ENCODE measurements at places on chromosomes 7 and 10.

DNA sequence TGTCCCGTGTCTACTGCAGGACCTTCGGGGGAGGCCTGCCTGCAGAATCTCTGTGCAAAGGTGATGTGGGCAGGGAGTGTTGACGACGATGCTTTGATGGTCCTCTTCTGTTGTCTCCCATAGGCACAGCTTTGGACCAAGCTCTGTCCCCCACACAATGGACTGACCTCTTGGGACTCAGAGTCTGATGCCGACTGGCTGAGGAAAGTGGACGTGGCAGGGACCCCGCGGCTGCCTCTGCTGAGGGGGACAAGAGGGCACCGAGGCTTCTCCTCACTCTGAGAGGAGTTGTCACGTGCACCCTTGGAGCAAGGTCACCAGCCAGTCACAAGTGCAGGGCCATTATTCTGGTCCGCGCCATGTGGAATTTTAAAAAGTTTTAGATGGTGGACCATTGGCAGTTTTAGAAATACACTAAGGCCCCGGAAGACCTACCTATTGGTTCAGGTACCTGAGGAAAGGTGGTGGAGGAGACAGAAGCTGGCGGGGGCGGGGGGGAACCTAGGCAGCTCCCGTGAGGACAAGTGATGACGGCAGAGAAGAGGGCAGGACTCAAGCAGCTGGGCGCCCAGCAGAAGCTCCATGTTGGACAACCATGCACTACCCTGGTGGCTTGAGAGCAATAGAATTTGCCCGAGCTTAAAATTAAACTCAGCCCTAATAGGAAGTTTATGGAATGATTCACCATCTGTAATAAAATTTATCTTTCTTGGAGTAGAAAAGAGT, 331.4 kb downstream of the PTPRN2 start:
- DNase-seq, result no peak

GRCh38 chr10:93482145-93482834, at the start of gene MYOF:
MYOF (minus strand) TSS chr10:93482334; CDS start chr10:93482194, 140 bp downstream.
- DNase-seq, result no peak

- DNase-seq, result no peak
Observed at GRCh38 chr7:43463401-43463980, 119.4 kb upstream of the STK17A start.

- no peak for DNase-seq
Observed at GRCh38 chr7:80611353-80611752, 27.1 kb upstream of the CD36 start.

DNA sequence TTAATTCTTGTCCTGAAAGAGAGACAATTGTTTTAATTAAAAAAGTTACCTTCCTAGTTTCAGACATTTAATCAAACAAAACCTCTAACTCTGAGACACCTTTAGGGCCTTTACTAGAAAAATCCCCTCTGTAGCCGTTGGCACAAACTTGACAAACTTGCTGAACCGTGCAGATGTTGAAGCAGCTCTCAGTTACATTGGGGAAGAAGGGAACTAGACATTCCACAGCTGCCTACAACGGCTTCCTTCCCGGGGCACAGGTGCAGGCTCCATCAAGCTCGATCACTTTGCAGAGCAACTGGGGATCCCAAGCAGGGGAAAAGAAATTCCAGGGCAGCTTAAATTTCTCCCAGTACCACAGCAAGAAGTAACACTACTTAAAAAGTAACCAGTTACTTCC, 141.3 kb downstream of the SKAP2 start:
- DNase-seq, result no peak

DNA sequence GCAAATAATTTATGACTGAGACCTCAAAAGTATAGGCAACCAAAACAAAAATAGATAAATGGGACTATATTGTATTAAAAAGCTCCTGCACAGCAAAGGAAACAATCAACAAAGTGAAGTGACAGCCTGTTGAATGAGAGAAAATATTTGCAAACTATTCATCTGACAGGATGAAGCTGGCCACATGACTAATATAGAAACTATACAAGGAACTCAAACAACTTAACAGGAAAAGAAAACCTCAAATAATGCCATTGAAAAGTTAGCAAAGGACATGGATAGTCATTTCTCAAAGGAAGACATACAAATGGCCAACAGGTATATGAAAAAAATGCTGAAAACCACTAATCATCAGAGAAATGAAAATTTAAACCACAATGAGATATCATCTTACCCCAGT, 245.1 kb downstream of the STK31 start:
- no peak for DNase-seq

DNA sequence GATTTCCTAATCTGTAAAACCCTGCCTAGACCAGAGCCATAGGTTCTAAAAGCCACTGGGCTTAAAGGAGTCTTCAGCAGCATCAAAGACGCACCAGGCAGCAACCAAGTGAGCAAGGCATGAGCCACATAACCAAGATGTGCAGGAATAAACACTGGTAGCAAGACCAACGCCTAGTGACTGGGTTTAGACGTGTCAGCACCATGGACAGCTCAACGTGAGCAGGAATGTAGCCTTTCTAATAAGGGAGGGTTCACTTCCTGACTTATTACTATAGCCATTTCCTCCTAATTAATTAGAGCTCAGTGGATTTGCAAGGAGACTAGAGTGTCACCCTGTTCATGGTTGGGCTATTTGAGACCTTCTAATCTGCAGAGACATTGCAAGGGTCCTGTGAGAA, 223.7 kb downstream of the LHFPL3 start:
- DNase-seq, result no peak

DNA sequence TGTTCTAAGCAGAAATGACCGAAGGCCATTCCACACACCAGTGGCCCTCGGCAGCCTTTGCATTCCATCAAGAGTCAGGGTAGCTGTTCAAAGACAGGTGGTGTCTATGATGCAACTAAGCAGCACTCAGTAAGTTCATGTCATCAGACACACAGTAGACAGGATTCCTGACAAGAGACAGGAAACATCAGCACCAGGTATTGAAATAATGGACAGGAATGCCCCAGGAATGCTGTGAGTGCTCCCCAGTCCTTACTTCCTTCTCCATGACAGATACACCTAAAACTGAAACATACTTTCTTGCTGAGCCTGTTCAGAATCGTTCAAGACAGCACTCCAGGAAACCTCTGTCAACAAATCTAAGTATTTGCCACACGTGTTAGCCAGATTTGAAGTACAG, 204.4 kb downstream of the TPST1 start:
- no peak for DNase-seq

GRCh38 chr7:117715784-117716445, 157.3 kb downstream of the CTTNBP2 start:
- DNase-seq, result no peak

DNA sequence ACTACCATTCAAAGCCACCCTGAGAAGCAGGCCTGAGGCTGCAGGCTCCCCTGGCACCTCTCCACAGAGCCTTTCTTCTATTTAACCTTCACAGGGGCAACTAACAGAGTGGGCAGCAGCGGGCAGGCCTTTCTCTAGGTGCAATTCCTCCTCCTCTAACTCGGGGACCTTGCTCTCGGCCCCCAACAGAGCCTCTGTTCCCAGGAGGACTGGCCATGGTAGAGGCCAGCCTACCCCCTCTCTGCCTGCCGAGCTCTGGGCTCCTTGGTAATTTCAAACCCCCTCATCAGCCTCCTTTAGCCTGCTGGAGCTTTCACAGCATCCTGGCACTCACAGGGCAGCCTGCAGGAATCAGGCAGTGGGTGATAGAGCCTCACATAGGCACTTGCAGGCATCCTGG, 920.8 kb upstream of the ZNF722 start:
- DNase-seq, result no peak

DNA sequence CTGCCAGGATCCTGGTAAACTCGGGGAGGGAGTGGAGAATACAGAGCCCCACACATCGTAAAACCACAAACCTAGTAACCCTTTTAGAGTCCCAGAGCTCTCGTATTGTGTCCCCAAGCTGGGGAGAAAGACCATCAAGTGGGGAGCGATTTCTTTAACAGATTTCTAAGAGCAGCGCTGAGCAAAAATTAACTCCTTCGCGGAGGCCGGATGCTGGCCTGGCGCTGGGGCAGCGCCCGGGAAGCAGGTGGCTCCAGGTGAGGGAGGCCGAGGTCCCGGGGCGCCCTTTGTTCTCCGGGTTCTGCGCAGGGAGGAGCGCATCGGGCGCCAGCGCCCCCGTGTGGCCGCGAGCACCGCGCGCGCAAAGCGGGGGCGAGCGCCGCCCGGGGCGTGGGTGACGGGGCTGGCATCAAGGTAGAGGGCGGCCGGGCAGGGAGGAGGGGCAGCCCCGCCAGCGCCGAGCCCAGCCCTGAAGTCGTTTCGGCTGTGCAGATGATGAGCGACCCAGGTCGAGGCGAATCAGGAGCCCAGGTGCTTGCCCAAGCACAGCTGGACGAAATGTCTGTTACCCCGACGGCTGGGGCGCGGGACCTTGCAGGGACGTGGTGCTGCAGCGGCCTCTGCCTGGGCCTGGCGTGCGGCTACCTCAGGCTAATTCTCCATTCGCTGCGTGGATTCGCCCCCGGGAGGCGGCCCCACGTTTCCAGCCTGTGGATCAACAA, 10.4 kb upstream of the FGFR2 start:
- no peak for DNase-seq

- no peak for DNase-seq
Observed at GRCh38 chr10:122856902-122857301, 11.2 kb upstream of the CUZD1 start.

DNA sequence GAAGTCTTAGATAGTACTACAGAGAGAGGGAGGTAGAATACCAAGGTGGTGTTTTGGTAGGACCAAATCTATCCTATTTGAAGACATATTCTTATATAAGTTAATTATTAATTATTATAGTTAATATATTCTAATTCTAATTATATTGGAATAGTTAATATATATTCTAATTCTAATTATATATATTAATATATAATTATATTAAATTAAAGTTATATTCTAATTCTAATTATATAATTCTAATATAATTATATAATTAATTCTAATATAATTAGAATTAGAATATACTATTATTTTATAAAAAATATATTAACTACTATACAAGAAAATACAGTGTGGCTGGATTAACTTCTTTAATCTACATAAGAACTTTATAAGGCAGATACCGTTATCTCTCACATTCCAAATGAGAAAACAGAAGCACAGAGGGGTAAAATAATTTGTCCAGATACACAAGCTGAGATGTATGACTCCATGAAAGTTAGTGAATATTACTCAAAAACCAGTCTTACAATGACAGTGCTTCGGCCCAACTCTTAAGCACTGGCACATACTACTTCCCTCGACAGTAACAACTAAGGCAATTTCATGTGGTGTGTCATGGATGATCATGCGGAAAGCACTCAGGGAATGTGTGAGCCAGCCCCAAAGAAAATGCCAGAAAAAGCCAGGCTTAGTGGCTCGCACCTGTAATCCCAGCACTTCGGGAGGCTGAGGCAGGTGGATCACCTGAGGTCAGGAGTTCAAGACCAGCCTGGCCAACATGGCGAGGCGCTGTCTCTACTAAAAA, 42.6 kb downstream of the TYW1B start:
- no peak for DNase-seq

DNA sequence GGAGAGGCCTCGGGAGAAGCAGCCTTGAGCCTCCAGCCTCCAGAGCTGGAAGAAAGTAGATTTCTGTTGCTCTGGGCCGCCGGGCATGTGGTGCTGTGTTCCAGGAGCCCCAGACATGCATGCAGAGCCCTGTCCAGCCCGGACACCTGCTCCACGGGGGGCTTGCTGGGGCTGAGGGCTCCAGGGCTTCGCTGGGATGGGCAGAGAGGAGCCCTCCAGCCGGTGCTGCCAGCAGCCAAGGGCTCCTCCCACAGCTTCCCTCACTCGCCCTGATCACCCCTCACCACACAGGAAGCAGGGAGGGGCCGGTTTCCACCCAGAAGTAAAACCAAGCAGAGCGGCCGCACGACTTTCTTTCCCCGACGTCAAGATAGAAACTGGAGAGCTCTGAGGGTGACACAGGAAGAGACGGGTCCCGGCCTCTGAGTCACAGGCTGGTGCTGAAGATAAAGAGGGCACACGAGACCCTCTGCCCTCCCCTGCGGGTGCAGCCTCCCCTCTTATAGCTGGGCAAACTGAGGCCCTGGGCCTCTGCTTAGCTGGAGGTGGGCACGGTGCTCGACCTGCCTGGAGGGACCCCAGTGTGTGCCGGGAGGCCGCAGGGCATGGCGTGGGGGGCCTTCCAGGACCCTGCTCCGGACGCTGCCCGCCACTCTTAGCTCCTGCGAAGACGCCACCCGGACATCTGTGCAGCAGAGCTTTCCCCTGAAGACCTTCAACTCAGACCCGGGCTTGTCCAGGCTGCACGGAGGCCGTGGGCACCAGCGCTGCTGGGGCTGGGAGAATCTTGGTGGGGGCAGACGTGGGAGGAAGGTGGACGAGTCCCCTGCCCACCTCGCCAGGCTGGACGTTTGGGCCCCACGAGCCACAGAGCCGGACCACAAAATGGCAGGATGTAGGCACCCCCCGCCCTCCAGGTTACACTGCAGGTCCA, 31.1 kb downstream of the ADAP1 start:
- DNase-seq, result peak; percentile 83

DNA sequence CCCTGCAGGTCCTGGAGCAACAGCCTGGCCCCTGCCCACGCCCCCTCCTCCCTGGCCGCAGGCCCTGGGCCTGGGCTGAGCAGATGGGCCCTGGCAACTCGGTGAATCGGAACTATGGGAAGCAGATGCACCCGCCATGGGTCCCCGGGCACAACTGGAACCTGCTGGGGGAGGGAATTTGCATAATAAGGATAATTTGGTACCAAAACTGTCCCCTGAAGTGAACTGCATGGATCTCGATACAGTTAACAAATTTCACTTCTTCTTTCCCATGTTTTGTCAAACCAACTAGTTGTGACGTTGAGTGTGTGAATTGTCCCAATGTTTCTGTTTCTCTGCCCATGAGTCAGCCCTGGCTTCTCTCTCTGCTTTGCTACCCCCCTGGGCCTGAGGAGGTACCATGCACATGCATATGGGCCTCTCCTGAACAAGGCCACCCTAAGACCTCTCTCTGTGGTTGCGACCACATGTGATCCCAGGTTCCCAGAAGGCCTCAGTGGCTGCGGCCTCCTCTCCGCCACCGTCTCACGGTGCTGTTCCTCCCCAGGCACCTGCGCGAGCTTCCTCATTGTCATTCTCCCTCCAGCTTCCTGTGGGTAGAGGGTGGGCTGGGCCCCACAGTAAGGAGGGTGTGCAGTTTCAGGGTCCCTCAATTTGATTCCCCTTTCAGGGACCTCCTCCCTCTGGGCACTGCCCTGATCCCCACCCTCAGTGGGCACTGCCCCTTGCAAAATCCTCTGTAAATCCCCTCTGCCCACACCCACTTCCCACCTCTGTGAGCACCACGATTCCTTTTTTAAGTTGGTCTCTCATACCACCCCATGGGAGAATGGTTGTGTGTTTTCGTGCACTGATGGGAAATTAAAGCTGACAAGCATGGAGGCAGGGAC, 40.0 kb downstream of the FIGNL1 start:
- DNase-seq, result no peak

DNA sequence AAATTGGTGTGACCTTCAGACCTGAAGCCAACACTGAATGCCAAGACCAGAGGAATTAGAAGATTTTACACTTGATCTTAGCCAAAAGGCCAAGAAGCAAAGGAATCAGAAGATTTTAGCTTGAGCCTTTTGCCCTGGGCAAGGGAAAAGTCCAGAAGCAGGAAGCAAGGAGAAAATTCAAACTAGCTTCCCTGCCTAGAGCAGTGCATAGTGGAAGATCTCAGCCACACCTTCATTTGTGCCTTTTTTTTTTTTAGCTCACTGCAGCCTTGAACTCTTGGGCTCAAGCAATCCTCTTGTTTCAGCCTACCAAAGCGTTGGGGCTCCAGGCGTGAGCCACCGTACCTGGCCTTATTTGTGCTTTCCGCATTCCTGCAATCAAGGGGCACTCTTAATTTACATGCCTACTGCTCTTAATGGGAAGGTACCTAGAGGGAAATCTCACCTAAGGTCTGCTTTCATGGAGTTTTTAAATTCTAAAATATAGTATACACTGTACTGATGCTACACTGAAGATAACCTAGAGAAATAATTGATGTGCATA, 8.3 kb upstream of the PIP4K2A start:
- DNase-seq, result no peak

- DNase-seq, result no peak
Observed at GRCh38 chr7:23216021-23216420, 30.6 kb upstream of the GPNMB start.

Data from stimulated activated CD8-positive, alpha-beta memory T cell treated with anti-CD3 and anti-CD28 coated beads, Interleukin-4, amount 100 ng/mL, for 1 hour (primary cell).